ENCODE measurements at places on chromosomes 5 and 9.

GRCh38 chr5:151697452-151697851 lies 10.7 kb upstream of the SPARC start:
- DNase-seq: peak; percentile 34

DNA sequence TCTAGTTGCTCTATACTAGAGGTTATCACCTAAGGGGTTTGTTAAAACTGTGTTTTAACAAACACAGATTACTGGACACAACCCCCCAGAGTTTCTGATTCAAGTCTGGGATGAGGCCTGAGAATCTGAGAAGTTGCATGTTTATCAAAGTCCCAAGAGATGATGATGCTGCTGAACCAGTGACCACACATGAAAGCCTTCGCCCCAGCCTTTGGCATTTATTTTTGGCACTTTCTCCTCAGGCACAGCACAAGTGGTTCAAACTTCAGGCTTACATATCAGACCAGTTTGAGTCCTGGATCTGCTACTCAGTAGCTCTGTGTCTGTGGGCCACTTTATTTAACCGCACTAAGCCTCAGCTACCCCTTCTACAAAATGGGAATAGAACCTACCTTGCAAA lies 407.2 kb upstream of the PIK3R1 start:
- no peak for DNase-seq

- no peak for DNase-seq
Observed at GRCh38 chr5:172895549-172895948, 61.5 kb downstream of the ERGIC1 start.

GRCh38 chr9:89053301-89053700 lies 62.0 kb downstream of the S1PR3 start:
- DNase-seq: no peak

DNA sequence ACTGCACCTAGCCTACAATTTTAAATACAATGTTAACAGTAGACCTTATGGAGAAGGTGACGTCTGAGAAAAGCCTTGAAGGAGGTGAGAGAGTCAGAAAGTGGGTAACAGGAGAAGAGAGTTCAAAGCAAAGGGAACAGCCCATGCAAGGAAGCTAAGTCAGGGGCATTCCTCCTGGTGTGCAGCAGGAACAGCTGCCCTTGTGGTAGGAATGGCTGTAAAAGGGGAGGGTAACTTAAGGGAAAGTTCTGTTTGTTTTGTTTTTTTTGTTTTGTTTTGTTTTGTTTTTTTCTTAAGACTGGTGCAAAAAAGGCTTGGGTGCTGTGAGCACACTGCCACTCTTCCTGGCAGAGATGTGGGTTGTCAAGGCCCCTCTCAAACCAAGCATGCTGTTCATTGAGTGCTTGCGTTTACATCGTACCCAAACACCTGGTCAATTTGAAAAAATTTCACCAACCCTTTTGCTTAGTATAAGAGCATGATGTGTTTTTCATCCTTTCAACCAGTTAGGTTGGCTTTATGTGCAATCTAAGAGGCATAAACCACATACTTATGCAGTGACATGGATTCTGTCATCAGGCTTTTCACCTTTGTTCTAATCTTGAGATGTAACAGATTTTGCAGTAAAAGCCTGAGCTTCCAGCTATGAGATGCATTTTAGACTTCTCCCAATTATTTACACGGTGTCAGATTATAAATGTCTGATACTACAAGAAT lies 279.7 kb downstream of the GLIS3 start:
- DNase-seq: no peak

DNA sequence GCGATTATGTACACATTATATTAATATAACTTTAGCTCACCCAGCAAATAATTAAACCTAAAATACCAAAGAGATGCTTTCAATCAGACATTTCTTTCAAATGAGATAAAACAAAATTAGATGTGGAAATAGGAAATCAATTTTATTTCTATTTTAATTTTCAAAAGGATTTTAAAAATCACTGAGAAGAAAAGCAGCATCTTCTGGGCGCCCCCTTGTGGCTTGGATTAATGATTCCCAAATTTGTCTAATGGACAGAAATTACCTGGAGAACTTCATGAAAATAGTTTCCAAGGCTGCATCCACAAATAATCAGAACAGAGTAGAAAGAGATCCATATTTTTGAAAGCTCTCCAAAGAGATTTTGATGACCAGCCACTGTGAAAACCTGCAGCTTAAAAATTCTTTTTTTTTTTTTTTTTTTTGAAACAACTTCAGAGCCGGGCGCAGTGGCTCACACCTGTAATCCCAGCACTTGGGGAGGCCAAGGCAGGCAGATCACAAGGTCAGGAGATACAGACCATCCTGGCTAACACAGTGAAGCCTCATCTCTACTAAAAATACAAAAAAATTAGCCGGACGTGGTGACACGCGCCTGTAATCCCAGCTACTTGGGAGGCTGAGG lies 50.9 kb upstream of the CEMIP2 start:
- peak; percentile 44 for DNase-seq

DNA sequence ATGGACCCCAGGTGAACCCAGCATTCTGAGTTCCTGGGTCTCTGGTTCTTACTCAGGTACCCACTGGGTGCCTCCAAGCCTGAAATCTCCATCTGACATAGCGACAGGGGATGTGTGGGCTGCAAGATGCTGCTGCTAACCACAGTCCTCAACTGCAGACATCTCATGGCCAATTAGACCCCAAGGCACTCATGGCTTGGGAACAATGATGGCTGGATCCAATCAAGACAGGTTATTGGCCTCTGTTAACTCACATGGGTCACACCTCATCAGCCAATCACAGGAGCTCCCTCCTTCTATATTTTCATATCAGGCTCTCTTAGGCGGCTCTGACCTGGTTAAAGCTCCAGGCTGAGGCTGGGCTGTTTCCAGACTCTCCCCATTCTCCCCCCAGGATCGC lies 57.0 kb downstream of the CXXC5 start:
- no peak for DNase-seq

GRCh38 chr5:58076483-58077257 lies 383.2 kb downstream of the PLK2 start:
- no peak for DNase-seq

- no peak for DNase-seq
Observed at GRCh38 chr9:10230512-10230911, 382.3 kb downstream of the PTPRD start.

GRCh38 chr9:98045234-98046179 lies 11.0 kb upstream of the NANS start:
- peak; percentile 59 for DNase-seq

DNA sequence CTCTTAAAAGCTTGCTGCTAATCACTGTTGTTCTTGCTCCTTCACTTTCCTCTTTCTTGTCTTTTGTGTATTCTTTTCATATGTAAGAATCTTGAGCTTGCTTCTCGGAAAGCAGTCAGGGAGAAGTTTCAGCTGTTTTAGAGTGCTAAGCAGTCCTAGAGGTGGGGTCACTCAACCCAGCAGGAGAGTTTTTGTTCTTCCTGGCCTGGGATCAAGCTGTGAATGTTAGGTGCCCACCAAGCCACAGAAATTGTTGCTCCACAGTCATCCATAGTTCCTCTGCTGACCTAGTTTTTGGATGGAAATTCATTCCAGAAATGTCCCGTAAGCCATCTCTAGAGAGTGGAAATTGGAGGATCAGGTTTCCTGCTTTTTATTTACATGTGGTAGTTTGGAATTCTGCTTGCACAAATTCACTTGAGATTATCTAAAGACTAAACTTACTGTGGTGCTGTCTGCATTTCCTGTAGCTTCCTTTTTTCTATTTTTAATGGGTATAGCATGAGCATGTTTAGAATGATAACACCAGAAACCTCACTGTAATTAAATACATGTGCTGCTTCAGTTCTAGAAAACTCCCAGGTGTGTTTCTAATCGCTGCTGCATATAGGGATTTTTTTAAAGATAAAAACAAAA lies 108.7 kb downstream of the MAST4 start:
- DNase-seq: no peak

- DNase-seq: no peak
Observed at GRCh38 chr9:19496321-19497050, 87.7 kb downstream of the ACER2 start.

DNA sequence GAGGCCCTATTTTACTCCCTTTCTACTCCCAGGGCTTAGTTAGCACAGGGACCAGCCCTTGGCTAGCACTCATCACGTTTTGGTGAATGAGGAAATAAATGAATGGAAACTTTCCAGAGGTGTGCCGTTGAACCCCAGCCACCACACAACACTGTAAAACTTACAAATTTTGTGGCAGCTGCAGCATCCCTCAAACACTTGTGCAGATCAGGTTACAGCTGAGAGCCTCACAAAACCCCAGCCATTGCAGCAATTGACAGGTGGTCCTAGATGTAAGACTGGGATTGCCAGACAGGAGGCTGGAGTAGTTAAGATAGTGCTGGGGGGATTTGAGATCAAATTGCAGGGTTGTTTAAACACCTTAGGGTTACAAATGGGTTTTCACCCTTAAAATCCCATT lies 482.2 kb upstream of the KIF2A start:
- no peak for DNase-seq

DNA sequence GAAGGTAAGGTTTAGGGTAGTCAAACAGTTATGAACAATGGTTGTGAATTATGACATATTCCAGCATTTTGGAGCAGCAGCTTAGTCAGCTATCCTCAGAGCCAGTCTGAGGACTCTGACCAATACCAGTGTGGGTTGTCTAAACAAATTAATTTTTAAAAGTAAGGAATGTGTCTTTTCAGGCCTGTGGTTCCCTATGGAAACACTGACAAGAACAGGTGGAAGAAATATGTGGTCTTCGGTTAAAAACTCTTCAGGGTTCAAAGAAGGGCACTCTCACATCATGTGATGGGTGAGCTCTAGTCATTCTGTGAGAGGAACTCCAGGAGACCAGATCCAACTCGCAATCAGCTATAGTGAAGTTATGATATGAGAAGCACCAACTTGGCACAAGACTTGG lies 33.5 kb upstream of the ALDOB start:
- no peak for DNase-seq

Measured in A172 (cell line).